AG04450 (cell line): ENCODE measurements at places on chromosomes 1 and 21. TPM values are rescaled to one million over a fixed set of nuclear protein-coding genes. Genes with fewer than 3 reads are reported as not detected.

DNA sequence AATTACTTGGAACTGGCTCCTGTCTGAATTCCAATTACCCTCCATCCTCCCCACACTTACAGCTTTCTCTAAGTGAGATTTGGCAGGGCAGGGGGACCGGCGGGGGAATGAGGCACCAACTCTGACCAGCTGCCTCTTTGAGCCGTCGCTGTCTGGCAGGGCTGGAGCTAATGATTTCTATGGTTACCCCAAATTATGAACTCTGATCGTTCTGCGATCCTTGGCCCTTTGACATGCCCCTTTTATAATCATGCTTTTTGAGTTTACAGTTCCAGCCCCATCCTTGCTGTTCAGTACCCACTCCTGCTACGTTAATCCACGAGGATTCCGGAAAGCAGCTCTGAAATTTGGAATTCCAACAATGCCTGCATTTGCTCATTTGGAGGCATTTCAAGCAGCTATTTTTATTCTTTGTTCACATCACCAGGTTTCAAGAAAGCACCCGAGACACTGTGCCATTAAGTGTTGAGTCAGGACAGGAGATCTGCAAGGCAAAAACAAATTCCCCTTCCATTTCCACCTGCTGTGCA, 54.6 kb upstream of the LBR start:
- DNase-seq: no peak

DNA sequence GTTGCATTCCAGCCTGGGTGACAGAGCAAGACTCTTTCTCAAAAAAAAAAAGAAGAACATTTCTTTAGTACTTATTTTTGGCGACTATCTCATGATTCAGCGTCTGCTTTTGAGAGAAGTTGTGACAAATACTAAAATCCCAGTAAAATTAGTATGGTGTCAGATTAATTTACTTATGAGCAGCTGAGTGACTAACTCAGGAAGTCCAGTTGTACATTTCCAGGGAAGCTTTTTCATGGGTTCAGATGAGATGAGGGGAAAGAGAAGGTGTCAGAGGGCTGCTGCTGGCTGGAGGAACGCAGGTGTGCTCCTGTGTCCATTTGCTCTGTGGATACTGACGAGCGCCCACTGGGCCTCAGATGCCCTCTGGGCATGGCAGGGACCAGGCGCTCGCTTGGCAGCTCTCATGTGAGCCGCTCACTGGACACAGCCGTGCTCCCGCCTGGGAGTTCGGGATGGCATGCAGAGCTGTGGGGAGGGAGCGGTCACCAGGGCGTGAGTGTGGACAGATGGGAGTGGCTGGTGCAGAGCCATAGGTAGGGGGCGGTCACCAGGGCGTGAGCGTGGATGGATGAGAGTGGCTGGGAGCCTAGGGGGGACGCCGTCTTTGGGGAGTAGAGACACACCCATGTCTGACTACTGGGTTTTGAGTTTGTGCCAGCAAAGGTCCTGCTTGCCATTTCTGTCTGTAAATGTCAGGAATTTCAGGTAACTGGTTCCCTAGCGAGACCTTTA, 55.0 kb downstream of the ADARB1 start:
- no peak for DNase-seq

DNA sequence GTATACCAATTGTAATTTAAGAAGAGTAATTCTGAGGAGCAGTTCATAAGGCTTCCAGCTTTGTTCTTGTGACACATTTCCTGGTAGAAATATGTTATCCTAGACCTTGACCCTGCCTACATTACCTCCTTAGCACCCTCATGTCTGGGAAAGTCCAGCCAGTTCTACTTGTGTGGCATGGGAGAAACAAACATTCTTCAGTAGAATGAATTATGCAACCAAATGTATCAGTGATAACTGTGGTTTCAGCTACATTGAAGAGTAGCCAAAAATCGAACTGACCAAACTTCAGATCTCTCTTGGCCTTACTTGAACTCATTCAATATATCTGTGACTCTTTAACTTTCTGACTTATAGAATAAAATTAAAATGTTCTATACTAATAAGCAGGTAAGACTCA, 308.1 kb upstream of the LYPLAL1 start:
- DNase-seq: no peak

- no peak for DNase-seq
Observed at GRCh38 chr1:61757950-61758349, 15.7 kb downstream of the PATJ start.

DNA sequence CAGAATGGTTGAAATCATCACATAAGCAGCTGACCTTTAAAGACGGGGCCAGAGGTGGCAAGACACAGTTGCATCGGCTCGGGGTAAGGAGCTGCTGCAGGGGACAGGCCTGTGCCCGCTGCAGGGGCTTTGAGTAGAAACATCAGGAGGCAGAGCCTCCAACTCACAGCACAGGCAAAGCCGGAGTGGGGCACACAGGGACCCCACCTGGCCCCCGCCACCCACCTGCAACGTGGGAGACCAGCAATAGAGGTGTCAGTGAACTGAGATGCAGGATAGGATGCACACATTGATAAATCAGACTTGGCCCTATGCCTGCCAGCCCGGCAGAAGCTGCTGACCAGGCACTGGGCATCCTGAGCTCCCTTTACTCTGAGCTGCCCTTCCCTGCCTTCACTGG, 257.2 kb downstream of the NPHP4 start:
- no peak for DNase-seq

- DNase-seq: no peak
Observed at GRCh38 chr1:180155182-180155682, 563 bp downstream of the QSOX1 start.

- DNase-seq: peak; percentile 15
Observed at GRCh38 chr1:76901158-76901767, 34.0 kb downstream of the ST6GALNAC5 start.

DNA sequence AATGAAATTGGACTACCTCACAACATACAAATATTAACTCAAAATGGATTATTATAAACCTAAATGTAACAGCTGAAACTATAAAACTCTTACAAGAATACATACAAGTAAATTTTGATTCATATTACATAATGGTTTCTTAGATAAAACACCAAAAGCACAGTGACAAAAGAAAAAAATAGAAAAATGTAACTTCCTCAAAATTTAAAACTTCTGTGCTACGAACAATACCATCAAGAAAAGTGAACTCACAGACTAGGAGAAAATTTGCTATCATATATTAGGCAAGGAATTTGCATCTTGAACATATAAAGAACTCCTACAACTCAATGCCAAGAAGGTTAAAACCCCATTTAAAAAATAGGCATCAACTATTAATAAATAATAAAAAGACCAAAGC, 31.2 kb downstream of the ANGPTL3 start:
- DNase-seq: no peak

GRCh38 chr21:35236090-35236489, 187.0 kb upstream of the RUNX1 start:
- no peak for DNase-seq

DNA sequence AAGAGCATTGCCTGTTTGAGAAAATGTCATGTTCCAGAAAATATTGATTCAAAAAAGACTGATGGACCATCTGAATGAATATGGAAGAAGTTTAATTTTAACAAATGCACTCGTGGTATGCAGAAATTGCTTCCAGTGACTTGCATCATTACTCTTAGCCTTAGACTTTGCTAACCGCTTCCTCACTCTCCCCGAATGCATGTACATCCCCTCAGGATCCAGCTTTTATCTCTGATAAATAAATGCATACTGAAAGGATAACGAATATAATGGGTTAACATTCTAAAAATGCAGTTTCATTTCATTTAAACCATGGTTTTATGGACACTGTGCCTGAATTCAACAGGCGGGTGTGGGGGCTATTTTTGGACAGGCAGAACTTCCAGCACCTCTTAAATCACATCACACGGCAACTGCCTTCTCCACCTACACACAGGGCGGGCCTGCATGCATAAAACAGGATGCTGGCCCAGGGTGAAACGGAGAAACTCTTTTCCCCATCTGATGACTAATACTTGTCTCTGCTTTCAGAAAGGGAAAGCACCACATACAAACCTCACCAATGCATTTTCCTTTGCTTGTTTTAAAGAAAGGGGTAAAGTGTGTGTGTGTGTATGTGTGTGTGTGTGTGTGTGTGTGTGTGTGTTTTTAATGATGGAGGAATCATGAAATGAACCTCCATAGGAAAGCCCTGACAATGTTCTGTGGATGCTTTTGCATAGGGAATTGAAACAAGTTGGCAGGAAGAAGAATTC, 48.7 kb downstream of the SPAG17 start:
- peak; percentile 58 for DNase-seq

- no peak for DNase-seq
Observed at GRCh38 chr1:186616511-186616910, 63.7 kb downstream of the PTGS2 start.

DNA sequence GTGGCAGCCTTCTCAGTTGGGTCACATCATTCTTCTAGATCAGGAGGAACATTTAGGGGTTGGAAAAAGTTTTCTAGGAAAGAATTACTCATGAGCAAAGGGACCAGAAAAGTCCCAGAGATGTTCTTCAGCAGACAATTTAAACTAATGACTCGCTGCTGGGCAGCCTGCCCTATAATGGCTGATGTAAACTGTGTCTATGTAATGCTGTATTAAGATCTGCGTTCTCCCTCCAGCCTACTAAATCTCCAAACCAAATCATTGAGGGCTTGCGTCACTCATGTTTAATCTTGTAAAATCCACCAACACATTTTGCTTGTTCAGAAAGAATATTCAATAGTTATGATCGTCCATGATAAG, 92.1 kb downstream of the LRRC8C start:
- DNase-seq: peak; percentile 81

Gene CELA2A
- polyA plus RNA-seq: not detected in 2 replicates

Gene FABP3
- polyA plus RNA-seq: 14.5 and 19.8 TPM in 2 replicates

- DNase-seq: no peak
Observed at GRCh38 chr1:84406346-84406861, 8.1 kb downstream of the DNASE2B start.

GRCh38 chr1:43781574-43781973, 74.2 kb downstream of the ST3GAL3 start:
- DNase-seq: no peak

DNA sequence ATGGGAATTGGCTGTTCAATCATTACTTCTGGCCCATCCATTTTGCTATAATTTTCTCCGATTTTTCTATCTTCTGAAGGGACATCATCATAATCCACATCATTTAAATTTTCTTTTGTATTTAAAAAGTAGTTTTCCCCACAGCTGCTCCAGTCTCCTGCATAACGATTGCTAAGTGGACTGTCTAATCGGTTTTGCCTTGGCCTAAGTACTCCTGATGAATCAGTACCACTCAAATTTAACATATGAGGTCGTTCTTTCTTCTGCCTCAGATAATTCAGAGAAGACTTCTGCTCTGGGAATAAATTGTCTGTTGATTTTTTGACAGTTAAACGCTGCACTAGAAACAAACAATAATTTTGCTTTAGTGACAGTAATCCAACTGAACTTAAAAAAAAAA, 41.9 kb downstream of the SYDE2 start:
- DNase-seq: no peak

DNA sequence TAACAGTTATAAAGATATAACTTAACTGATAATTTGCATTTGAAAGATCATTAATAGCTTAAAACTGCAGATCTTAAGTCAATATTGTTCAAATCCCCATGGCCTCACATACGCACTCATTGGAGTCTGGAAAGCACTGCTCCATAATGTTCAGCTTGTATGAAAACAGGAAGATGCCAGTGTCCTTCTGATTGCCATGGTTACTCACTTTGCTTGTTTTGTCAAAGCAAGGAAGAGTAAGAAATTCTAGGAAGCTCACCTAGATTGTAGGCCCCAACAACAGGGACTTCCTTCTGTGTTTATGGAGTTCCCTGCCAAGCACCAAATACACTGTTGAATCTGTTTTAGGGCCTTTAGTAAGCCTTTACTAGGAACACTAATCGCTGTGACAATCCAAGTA, 10.9 kb downstream of the GAS5 start:
- DNase-seq: no peak

GRCh38 chr1:30305061-30305460, 418.3 kb downstream of the MATN1 start:
- DNase-seq: no peak

Gene AVPR1B
- not detected in 2 replicates for polyA plus RNA-seq

GRCh38 chr1:26627954-26628353, 67.9 kb upstream of the ARID1A start:
- DNase-seq: no peak

DNA sequence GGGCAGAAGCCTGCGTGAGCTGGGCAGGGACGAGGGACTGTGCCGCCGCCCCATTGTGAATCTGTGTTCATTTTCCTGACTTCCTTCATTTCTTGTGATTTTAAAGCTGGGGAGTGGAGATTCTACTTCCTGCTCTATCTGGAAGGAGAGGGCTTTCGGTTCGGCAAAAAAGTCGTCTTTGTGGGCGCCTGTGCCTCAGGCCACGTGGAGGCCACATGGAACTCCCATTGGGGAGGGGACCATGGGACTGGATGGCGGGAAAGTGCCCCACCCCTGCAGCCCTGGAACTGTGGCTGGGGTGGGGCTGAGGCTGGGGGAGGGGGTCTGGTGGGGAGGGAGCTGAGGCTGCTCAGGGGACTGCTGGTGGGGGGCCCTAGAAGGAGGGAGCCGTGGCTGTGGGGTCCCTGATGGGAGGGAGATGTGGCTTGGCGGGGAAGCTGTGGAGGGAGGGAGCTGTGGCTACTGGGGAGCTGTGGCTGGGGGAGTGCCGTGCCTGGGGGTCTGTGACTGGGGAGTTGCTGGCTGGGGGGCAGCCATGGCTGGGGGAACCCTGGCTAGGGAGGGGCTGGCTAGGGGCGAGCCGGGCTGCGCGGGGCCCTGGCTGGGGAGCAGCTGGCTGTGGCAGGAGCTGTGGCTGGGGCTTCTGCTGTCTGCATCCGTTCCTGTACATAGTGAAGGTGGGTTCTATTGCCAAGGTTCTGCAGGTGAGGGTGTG, 31.5 kb downstream of the COL18A1 start:
- DNase-seq: no peak

GRCh38 chr1:119564548-119564947, 57.5 kb downstream of the HSD3B1 start:
- DNase-seq: no peak

- no peak for DNase-seq
Observed at GRCh38 chr1:156295391-156295947, at the start of gene GLMP. TSS of gene GLMP (minus strand) at chr1:156295679. CDS start at chr1:156295645, 34 bp downstream.

GRCh38 chr1:39063775-39064174, 37.6 kb downstream of the NDUFS5 start:
- no peak for DNase-seq

GRCh38 chr1:14148526-14148925, 448.5 kb downstream of the PRDM2 start:
- no peak for DNase-seq

DNA sequence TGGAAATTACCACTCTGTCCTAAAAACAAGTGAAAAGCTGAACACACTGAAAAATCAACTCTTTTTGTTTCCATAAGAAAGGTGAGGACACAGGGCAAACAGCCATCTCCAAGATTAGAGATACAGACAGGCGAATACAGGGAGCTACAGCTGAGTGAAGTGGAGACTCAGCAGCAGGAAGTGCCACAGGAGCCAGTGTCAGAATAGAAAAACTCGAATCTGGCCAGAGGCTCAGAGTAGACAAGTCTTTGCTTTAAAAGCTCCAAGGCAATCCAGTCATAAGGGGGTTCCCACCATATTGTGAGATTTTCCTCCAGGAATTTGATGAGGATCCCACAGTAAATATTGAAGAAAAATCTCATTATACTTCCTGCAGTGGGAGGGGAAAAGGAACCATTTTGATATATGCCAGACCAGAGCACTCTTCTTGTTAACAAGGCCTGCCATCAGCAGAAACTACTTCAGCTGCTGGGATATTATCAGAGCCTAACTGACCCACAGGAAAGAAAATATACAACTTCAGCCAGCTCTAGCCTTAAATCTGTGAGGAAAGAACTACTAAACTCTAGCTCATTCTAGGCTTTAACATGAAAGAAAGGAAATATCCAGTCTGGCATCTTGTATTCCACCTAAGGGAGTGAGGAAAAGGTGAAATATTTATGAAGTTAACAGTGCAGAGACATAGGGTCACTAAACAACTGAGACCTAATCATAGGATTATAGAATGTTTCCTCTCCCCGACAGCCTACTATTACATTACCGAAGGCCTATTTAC, 256.2 kb upstream of the OLFM3 start:
- no peak for DNase-seq

Gene DAB1
- polyA plus RNA-seq: 0.05 and 0.16 TPM in 2 replicates
